ENCODE measurements at places on chromosomes 4 and X.
A peak's percentile ranks its signal among the peaks of the same experiment; 100 is the strongest.

DNA sequence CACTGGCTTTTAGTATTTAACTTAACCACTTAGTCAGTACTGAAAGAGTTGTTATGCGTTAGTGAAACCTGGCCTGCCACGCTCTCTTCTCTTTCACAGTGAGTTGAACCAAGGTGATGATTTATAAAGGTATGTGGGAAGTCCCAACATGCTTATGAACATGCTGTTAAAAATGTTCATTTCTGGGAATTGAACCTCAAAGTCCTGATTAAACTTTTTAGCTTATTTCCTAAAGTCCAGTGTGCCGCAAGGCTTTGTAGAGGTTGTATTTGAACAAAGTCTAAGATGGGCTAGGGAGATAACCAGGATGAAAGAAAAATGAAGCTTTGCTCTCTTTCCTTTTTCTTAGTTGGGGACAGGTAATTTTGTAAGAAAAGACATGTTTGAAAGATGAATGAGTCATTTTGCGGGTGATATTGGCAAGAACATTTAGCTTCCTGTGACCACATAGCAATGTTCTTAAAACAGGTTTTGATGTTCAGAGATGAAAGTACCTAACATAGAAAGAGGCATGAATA, 270.3 kb downstream of the DTHD1 start:
- peak; percentile 0 for DNase-seq

DNA sequence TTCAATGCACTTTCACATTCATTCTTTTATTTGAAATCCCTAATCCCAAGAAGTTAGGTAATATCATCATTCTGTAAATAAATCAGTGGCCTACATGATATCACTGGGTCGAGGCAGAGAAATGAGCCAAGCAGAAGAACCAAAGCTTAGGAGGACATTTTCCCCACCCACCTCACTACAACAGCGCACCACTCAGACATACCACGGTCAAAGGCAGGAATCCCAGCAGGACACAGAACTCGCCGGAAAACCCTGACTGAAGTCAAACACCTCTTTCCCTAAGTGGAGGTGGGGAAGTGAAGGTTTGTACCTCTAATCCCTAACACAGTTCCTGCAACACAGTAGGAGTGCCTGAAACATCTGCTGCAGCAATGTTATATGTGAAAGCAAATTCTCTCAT, 21.5 kb downstream of the RELL1 start:
- DNase-seq = no peak

DNA sequence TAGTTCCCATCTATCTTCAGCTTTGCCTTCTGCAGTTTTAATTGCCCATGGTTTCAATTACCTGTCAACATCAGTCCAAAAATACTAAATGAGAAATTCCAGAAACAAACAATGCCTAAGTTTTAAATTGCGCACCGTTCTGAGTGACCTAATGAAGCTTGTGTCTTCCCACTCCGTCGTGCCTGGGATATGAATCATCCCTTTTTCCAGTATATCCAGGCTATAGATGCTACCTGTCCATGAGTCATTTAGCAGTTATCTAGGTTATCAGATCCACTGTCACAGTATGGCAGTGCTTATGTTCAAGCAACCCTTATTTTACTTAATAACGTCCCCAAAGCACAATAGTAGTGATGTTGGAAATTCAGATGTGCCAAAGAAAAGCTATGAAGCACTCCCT, 363.6 kb upstream of the FAM241A start:
- DNase-seq = no peak

DNA sequence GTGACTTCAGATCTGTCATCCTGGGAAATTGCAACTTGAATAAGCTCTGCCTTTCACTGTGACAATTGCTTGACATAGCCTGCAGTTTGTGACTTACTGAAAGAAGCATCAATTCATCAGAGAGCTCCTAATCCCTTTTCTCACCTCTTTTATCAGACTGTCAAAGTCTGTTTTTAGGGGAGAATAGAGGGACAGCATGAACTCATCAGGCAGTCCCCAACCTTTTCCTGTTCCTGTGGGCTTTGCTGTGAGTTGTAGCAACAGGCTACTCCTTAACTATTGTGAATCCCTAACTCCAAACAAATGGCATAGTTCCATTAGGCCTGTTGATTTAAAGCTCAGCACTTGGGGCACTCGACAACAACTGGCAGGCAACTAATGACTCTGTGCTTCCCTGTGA, 64.9 kb downstream of the DOCK11 start:
- DNase-seq = no peak

- no peak for DNase-seq
Measured at GRCh38 chrX:119194621-119195020, 41.5 kb upstream of the PGRMC1 start.

DNA sequence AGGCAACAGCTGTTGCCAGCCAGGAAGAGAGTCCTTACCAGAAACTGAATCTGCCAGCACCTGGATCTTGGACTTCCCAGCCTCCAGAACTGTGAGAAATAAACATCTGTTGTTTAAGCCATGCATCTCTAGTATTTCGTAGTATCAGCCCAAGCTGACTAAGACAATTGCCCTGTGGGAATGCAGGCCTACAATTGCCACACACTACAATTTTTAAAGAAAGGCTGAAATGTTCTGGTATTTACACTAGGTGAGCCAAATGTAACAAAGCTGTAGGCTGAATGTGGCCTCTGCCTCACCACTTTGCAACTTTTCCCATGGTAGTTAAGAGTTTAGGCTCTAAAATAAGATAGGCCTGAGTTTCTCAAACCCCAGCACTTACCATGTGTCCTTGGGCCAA, 59.1 kb downstream of the SPATA18 start:
- no peak for DNase-seq

DNA sequence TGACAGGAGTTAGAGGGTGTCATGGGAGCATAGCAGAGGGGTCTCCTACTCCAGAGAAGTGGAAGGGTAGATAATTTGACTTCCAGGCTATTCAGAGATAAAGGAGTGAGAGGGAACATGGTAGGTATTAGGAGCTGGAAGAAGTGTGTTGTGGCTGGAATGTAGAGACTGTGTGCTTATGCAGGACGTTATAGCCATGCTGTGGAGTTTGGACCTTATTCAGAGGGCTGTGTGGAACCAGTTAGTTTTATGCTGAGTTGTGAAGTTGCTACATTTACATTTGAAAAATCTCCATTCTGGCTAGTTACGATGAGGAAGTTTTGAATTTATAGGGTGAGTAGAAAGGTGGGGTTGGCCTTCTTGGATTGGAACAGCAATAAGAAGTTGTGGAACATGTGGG, 67.5 kb downstream of the FIP1L1 start:
- DNase-seq = no peak

DNA sequence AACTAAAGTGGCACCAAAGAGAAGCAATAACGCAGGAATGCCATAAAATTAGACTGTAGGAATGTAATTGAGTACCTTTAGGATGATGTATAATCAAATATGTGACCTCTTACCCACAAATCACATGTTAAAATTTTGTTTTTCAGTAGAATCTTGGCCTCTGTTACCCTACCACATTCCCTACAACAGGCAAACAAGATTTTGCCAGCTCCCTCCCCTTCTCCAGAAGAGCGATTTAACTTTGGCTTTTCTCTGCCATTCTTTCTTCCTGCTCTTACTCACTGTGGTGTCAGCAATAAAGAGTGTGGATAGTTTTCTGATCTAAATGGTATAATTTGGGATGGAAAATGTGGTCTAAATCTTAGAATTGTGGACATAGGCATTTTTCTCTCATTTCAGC, 57.2 kb downstream of the TRIM2 start:
- no peak for DNase-seq

DNA sequence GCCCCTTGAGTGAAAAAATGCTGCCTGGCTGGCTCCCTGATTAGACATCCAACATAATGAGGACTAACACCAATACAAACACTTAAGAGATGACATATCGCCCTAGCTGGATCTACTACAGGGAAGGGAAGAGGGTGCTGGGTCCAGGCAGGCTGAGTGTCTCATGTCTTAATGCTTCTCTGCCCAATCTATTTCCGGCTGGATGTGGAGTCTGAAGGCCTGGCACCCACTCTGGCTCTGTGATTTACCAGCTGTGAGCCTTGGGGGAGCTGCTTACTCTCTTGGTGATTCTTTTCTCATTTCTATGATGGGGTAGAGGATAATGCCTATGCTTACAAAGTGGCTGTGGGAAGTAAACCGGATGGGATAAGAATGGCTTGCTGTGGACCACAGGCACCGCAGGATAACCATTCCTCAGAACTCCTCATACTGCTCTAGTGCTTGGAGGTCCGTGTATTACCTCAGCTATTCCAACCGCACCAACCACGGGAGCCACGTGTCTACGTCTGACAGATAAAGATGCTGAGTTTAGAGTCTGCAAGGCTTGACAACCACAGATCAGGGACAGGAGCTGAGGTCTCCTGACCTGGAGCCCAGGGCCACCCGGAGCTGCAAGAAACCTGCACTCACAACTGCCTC, 161.7 kb downstream of the AFAP1 start:
- DNase-seq = no peak

DNA sequence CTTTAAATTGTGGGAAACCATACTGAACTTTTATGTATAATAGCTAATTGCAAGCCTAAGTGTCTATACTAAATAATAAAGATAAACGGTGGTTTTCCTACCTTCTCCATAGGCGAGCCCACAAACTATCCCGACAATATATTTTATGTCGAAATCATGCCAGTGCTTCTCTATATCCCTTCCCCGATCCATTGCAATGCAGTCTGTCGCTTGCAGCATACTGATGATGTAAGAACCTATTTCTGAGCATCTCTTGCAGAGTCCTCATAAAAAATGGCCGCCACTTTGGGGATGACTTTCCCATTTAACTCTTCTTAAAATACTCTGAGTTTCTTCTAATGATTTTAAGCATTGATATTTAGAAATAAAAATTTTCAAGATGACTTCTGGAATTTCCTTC, 58.1 kb upstream of the TLR3 start:
- DNase-seq = no peak

DNA sequence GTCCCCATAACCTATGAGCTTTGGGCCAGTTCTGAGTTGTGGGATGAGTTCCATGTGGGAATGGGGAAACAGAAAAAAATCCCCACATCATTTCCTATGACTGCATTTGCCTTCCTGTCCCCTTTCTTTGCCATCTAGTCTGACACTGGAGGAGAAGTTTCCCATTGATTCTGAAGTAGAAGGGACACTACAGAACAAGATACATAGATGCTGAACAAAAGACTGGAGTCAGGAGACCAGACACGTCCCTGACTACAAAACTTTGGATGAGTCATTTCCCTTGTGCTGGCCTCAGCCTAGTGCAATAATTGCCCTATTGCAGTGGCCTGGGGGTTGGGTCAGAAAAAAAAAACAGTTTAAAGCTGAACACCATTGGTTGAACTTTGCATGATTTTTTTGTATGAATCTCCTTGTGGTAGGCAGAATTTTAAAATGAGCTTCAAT, 22.1 kb downstream of the BEX3 start:
- DNase-seq = no peak

GRCh38 chr4:115866364-115866896, 753.0 kb upstream of the NDST4 start:
- no peak for DNase-seq

- DNase-seq = no peak
Measured at GRCh38 chrX:68204521-68205038, 228.7 kb downstream of the OPHN1 start.

DNA sequence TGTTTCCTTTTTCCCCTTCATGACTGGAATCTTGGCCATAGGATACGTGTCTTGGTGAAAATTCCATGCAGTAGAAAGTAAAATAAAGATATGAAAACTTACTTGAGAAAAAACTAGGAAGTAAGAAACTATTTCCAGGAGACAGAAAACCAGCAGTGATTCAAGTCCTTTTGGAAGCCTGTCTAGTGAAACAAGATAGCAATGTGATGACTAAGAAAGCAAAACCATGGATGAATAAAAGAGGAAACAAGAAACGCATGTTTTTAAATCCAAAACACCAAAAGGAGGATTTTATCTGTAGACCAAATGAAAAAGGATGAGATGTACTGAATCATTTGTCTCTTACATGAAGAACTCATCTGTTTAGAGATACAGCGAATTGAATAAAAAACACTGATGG, 1430.0 kb downstream of the ARAP2 start:
- DNase-seq = no peak
